ENCODE measurements at places on chromosomes 16 and 17.

DNA sequence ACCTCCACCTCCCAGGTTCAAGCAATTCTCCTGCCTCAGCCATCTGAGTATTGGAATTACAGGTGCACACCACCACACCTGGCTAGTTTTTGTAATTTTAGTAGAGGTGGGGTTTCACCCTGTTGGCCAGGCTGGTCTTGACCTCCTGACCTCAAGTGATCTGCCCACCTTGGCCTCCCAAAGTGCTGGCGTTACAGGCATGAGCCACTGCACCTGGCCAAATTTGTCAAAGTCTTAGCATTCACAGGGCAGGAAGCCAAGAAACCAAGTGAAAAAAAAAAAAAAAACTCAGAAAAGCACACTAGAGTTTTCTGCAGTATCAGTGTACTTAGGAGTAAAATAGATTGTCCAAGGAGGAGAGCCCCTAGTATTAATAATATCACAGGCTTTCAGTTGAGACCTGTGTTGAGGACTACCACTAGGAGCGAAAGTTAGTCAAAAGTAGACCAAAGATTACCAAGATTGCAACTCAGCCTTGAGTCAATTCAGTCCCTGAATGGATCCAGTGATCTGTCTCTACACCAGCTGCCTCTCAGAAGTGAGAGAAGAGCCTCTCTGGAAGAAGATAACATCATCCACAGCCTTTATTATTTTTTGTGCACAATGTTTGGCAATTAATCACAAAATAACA lies 159.7 kb downstream of the CEP112 start:
- DNase-seq, result no peak

DNA sequence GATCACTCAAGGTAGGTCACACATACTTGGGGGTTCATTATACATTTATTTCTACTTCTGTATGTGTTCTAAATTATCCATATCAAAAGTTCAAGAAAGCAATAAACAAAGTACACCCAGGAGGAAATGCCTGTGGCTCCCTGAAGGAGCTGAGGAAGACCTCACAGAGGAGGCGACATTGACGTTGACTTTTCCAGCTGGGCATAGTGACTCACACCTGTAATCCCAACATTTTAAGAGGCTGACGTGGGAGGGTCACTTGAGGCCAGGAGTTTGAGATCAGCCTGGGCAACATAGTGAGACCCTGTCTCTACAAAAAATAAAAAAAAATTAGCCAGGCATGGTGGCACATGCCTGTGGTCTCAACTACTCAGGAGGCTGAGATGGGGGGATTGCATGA lies 16.3 kb downstream of the ITGAD start:
- DNase-seq, result no peak

DNA sequence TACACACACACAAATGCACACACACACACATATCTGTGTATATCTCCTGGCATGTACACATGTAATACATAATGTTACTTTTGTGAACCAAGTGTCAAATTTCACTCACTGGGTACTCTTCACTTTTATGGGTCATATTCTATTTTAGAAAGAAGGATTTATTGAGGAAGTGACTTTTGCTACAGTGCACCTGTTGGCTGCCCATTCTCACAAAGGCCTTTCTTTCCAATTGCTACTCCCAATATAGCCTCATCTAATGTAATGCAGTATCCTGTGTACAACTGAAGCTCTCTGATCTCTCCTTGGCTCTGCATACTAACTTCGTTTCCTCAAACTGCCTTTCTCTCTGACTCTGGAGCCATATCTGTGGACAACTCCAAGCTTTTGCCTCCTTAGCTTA lies 107.5 kb downstream of the ABCA8 start:
- DNase-seq, result no peak

DNA sequence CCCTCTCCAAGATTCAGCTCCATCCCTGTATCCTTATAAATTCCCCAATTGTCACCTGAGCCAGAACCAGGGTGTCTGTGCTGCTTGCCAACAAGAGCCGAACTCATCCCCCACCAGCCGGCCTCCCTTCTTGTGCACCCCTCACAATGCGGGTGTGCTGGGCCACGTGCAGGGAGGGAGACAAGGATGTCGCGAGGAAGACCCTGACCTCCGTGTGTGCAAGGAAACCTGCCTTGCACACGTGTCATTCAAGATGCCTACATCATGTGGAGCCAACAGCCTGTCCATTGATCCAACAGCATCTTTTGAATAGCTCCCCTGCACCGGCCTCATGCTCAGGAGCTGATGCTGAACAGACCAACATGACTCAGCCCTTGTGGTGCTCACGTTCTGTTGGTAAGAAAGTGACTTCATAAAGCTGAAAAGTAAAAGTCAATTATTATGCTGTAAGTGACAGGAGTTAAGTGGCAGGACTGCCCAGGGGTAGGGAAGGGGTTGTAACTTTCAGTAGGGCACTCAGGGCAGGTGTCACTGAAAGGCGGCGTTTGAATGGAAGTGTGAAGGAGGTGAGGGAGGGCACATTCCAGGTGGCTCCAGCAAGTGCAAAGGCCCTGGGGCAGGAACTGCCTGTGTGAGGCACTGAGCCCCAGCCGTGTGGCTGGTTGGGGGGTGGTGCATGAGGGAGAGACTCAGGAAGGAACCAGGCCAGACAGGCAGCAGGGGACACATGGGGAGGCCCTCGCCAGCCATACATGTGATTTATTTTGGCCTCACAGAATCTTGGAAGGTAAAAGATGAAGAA lies 302.2 kb downstream of the FOXL1 start:
- DNase-seq, result no peak

DNA sequence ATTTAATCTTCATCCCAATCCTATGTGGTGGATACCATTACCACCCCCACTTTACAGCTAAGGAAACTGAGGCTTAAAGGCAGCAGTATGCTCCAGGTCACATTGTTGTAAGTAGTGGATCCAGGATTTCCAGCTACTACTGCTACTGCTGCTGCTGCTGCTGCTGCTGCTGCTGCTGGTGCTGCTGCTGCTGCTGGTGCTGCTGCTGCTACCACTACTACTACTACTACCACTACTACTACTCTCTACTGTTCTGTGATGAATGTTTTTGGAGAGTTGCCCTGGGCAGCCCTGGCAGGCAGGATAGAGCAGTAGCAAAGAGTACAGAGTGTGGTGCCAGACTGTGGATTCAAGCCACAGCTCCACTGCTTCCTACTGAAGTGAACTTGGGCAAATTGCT lies 49.3 kb upstream of the SLC12A3 start:
- no peak for DNase-seq

- DNase-seq, result no peak
Measured at GRCh38 chr16:6345090-6345489, 987.6 kb upstream of the RBFOX1 start.

- no peak for DNase-seq
Measured at GRCh38 chr16:65415460-65415859, 293.6 kb upstream of the CDH11 start.

DNA sequence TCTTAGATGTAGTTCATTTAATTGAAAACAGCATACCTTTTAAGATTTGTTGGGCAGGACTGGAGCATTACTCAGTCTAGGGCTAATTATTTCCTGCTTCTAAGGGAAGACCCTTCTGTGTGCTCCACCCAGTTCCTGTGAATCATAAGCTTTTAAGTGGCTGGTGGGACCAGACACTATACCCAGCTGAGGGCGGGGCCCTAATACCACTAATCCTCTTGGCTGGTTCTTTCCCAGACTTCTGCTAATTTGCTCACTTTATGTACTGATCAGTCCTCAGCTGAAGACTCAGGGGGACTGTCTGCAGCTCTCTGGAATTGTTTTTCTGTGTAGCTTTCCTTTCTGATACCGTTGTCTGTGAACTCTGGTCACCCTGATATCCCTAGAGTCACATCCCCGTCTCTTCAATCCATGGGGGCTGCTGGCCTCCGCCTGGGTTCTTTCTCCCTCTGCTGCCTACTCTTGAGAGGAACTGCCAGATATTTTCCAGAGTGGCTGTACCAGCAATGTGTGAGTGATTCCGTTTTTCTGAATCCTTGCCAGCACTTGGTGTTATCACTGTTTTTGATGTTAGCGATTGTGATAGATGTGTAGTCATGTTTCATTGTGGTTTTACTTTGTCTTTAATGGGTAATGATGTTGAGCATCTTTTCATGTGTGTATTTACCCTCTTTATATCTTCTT lies 35.1 kb downstream of the MFSD11 start:
- no peak for DNase-seq

GRCh38 chr16:16113076-16113475 lies 110.2 kb downstream of the ABCC6 start:
- DNase-seq, result no peak

GRCh38 chr16:50547340-50548124 lies 664 bp upstream of the NKD1 start:
- DNase-seq, result peak; percentile 64

DNA sequence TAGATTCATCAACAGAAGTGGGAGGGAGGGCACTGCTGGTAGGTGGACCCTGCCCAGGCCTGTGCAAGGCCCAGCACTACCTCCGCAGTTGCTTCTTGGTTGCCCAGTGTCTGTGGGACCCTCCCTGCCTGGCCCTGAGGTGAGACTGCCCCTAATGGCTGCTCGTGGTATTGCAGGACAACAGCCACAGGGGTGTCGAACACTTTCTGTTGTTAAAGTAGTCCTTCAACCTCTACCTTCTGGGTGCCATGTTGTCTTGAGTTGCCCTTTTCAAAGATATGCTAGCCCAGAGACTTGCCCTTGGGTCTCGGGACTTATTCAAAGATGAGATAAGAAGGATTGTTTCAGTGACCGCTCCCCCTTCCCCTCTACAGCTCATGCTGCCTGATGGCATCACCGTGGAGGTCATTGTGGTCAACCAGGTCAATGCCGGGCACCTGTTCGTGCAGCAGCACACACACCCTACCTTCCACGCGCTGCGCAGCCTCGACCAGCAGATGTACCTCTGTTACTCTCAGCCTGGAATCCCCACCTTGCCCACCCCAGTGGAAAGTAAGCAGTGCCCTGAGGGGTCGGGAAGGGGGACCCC lies 29.1 kb downstream of the AKAP1 start:
- no peak for DNase-seq

GRCh38 chr17:80523956-80524712 lies 20.5 kb upstream of the RPTOR start:
- DNase-seq, result no peak

GRCh38 chr17:78117027-78117981 lies 11.3 kb downstream of the TMC6 start:
- no peak for DNase-seq

DNA sequence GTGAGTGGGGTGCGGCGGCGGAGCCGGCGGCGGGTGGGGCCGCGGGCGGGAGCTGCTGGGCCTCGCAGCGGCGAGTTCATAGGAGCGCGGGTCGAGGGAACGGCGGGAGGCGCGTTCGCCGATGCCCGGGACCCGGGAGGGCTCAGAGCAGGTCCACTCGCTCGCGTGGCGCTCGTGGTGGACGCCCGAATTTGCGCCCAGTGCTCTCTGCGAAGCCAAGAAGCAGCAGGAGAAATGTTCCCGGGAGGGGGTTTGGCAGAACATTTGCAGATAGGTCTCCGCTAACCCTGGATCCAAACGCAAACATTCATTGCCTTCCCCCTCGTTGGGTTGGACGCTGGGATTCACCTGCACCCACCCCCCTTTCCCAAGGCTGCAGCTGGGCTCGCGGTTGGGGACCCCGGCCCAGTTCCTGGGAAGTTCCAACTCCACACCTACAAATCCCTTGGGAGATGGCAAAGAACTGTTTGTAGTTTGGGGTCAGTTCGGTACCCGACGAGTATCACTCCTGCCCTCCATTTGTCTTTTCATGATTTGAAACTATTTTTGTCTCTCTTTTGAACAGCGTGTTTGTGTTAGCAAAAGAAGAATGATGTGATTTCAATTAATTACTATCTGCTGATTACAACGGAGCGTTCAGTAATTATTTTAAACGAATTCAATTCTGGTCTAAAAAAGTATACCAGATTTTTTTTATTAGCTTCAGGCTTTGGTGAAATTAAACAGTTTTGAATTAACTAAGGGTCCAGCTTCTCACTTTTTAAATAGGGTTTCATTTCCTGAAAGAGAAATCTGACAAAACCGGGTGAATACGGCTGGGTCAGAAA lies 2.3 kb downstream of the NTN1 start:
- DNase-seq, result no peak

DNA sequence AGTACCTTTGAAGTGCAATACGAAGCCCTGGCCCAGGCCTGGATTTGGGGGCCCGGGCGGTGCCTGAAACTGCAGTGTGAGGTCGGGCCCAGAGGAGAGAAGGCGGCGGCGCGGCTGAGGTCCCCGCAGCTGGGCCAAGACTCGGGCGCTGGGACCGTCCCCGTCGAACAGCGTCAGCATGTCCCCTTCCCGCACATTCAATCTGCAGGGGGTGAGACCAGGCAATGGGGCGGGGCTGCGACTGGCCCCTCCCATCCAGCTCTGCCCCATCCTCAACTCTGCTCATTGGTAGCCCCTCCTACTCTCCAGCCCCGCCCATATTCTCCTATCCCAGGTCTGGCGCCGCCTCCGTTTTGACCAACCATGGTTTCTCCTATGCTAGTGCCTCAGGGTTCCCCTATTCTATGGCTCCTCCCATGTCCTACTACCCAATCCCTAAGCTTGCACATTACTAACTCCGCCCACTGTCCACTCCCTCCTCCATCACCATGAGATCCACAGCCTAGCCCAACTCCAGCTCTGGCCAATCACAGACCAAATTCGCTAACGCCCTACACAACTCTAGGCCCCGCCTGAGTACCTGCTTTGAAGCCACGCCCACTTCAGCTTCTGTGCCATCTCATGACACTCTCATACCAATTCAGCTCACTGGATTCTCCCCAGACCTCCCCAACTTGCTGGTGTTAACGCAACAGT lies 14.4 kb upstream of the CDIPT start:
- DNase-seq, result no peak

- peak; percentile 47 for DNase-seq
Measured at GRCh38 chr16:21156767-21157467, 1.6 kb upstream of the LDAF1 start.

- no peak for DNase-seq
Measured at GRCh38 chr16:62363501-62363900, 327.3 kb upstream of the CDH8 start.

DNA sequence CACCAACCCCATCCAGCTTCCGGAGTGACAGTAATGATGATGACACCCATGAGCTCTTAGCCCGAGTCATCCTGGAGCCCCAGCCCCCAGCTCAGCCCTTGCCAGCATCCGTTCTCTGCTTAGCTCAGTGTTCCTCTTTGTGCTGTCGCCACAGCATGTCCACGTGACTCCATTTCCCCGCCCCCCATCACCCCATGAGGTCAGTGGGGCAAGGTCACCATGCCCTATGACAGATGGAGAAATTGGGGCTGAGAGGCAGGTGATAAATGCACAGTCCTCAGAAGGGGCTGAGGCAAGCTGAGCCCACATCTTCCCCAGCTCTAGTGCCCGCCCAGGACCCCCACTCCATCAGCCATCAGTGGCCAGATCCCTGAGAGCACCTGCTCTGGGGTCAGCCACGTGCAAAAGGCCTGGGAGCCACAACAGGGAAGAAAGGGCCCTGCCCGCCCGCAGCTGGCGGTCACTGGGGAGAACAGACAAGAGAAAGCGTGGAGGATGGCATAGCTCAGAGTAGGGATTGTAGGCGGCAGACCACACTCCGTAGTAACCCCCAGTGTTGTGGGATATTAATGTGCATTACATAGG lies 17.1 kb downstream of the ITGB4 start:
- DNase-seq, result no peak
